ENCODE measurements at places on chromosomes 1 and 21.
A peak's percentile ranks its signal among the peaks of the same experiment; 100 is the strongest.

GRCh38 chr1:243623841-243624240 lies 226.2 kb downstream of the AKT3 start:
- DNase-seq = peak; percentile 64

- DNase-seq = no peak
Measured at GRCh38 chr1:83747853-83748482, 251.0 kb downstream of the TTLL7 start.

GRCh38 chr1:1565340-1565739 lies 9.3 kb downstream of the SSU72 start:
- peak; percentile 14 for DNase-seq

GRCh38 chr1:226908419-226908818 lies 31.7 kb upstream of the COQ8A start:
- DNase-seq = no peak

GRCh38 chr1:27377760-27378495 lies 3.3 kb upstream of the FCN3 start:
- DNase-seq = no peak

DNA sequence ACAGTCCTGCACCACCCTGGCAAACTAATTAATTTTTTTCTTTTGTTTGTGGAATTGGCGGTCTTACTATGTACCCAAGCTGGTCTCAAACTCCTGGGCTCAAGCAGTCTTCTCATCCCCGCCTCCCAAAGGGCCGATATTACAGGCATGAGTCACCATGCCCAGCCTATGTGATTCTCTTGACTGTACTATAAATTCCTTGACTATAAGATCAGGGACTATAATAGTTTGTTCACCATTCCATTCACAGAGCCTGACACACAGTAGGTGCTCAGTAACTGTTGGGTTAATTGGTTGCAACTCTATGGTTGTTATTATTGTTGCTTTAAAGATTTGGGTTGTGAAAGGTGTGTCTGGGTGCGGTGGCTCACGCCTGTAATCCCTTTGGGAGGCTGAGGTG lies 17.2 kb downstream of the DAP3 start:
- peak; percentile 71 for DNase-seq

- DNase-seq = no peak
Measured at GRCh38 chr1:27217401-27217800, 17.0 kb upstream of the WDTC1 start.

- peak; percentile 31 for DNase-seq
Measured at GRCh38 chr1:98870959-98871903, 133.4 kb downstream of the PLPPR5 start.

DNA sequence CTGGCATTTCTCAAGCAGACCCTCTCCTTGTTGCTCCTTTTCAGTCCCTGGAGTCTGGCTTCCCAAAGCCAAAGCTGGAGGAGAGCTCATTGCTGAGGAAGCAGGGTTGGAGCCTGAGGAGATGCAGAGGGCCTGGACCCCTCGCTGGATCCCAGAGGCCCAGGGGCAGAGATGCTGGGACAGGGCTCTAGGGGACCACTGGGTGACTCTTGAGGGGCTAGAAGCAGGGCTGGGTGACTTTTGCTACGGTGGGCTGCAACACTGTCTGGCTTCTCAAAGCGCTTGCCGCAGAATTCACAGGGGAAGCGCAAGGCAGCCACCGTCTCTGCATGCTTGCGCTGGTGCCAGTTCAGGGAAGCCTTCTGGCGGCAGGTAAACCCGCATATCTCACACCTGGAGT lies 8.8 kb downstream of the ZNF692 start:
- DNase-seq = no peak

GRCh38 chr1:226656601-226657277 lies 82.3 kb downstream of the ITPKB start:
- peak; percentile 72 for DNase-seq

DNA sequence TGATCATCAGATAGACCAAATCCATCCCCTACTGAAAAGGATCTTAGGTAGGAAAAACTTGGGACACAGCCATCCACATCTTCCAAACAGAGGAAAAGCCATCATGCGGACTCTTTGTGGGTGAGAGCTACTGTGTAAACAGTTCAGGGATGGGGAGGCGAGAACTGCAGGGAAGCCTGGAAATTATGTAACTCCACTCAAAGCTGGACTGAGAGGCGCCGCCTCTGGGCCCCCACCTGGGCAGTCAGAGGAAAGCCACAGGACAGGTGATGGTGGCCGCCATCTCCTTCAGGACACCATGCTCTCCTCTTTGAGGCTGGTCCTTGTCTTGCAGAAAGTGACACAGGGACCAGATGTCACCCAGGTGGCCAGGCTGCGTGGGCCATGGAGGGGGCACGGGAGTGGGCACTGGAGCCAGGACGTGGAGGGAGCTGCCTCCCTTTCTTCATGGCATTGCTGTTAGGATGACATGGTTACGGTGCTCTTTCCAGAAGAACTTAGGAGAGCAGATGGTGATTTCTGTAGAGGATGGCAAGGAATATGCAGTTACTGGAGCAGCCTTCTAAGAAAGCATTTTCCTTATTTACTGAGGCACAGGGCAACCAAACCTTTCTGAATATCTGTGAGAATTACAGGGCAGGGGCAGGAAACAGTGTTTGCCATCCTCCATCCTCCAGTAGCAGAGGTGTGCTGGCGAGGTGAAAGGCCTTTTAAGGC lies 32.0 kb upstream of the TDRD10 start:
- DNase-seq = no peak

- no peak for DNase-seq
Measured at GRCh38 chr21:33302055-33302454, 22.7 kb upstream of the IFNAR1 start.

DNA sequence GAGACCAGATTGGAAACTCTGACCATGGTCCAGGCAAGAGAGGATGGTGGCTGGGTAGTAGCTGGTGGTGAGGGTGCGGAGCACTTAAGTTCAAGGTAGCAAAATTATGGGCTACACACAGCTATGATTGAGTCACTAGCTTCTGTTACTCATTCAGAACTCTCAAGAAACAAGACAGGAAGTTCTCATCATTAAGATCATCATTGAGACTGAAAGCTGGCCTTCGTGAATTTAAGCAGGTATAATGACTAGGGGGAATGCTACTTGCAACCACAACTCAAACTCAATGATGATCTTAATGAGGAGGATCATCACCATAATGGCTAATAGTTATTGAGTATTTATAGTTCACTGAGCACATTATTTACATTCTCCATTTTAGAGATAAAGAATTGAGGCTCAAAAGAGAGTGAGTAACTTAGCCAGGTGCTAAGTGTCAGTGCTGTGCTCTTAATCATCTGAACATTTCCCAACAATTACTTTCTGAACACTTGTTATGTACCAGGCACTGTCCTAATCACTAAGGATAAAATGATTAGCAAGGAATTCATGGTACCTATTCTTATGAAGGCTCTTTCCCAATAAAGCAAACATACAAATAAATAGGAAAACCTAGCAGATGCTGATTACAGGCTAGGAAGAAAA lies 286.3 kb upstream of the C1orf105 start:
- peak; percentile 23 for DNase-seq

GRCh38 chr1:28194326-28195035 lies 18.0 kb upstream of the PTAFR start:
- no peak for DNase-seq

- no peak for DNase-seq
Measured at GRCh38 chr1:215958841-215959240, 391.7 kb downstream of the KCTD3 start.

GRCh38 chr1:74571493-74571800 lies 59.0 kb upstream of the LRRC53 start:
- DNase-seq = no peak

DNA sequence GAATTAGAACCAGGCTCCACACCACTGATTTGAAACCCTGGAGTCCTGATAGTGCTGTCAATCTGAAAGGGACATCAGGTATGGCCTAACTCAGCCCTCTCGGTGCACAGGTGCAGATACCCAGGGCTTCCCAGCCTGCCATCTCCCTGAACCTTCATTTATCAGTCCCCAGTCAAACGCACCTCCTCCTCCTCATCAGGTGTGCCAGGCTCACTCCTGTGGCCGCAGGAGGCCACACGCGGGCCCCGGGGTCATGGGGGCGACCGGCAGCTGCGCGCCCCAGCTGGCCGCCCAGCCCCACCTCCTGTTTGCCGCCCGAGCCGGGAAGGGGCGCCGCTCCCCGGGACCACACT lies 572 bp downstream of the FUCA1 start:
- no peak for DNase-seq

DNA sequence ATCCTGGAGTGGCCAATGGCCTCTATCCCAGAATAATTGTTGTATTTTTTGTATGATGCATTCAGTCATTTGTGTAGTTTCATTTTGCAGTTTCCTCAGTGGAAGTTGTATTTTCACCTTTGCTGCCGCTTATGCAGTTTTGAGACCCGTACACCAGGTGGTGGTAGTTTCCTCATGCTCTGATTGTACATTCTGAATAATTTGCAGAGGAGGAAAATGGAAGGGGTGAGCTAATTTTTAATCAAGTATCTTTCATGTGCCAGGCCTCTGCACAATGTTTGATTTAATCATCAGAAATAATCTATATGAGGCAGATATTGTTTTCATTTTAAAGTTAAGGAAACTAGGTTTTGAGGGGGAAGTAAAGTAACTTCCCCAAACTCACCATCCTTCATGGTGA lies 29.5 kb downstream of the HLX start:
- peak; percentile 46 for DNase-seq

GRCh38 chr1:10673109-10673711 lies 123.2 kb downstream of the CASZ1 start:
- DNase-seq = no peak

- no peak for DNase-seq
Measured at GRCh38 chr1:155890251-155890650, 20.9 kb downstream of the RIT1 start.

GRCh38 chr1:200299571-200299970 lies 110.3 kb downstream of the ZNF281 start:
- DNase-seq = no peak

GRCh38 chr1:224205438-224205840 lies 22.4 kb downstream of the DEGS1 start:
- DNase-seq = peak; percentile 65

GRCh38 chr1:150464422-150464826 lies 22.8 kb upstream of the TARS2 start:
- peak; percentile 76 for DNase-seq

DNA sequence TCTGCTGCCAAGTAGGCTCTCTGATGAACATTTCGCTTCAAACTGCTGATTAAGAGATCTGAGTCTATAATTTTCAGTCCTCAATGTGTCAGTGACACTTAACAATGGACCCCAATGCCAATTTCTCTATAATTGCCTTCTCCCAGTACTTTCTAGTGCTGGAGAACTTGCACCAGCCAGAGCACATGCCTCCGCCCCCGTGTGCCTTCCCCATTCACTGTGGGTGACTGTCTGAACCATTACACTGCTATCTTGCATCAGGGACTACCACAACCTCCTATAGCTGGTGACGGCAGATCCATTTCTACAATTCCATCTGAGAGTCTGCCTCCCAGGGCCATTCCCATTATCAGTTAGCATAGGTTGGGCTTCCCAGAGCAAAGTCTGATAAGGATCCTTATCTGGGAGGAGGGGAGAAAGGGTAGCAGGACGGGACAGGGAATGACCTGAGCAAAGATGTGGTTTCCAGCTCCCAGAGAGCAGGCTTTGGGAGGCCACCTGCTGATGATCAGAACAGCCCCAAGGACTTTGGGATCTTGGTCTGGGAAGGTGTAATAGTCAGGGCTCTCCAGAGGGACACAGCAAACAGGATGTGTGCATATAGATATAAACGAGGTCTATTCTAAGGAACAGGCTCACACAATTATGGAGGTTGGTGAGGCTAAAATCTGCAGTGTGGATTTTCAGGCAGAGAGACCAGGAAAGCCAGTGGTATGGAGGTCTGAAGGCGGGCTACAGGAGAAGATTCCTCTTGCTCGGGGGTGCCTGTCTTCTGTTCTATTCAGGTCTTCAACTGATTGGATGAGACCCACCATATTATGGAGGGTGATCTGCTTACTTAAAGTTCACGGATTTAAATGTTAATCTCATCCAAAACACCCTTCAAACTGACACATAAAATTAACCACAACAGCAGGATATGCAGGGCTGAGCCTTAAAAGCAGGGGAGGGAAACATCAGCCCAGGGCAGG lies 238.2 kb downstream of the PTPRU start:
- DNase-seq = no peak

DNA sequence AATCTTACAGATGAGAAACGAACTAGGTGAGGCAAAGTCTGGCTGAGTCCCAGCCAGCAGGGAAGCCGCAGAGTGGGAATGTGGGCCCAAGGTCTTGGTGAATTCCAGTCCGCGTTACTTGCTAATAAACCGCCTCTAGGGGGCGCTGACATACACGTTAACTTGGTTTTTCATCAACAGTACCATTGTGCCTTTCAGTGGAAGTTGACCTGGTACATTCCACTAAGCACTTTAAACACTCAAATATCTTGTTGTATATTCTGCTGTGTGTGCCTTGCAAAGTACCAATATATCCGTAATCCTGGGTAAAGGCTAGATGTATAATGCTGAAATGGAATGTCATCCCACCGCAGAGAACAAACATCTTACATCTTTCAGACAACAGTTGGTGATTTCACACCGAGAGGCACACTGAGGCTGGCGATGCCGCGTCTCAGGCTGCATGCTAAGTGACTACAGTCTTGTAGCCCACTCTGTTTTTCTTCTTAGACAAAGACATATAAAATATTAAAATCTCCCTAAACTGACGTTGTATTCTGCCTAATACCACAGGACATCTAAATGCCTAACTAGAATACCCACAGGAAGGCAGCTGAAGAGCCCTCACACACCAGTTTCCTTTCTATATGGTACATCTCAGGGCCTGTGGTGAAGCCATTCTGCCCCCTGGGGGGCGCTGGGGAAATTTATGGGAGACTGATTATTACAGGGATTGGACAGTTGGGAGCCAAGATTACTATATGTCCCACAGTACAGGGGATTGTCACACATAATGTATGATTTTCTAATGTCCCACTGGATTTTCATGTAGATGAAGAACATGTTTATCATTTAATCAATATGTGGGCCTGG lies 49.2 kb upstream of the C1orf198 start:
- DNase-seq = peak; percentile 88

- DNase-seq = no peak
Measured at GRCh38 chr1:47679826-47680225, 242.0 kb downstream of the FOXD2 start.

- no peak for DNase-seq
Measured at GRCh38 chr1:47618222-47618720, 180.4 kb downstream of the FOXD2 start.

DNA sequence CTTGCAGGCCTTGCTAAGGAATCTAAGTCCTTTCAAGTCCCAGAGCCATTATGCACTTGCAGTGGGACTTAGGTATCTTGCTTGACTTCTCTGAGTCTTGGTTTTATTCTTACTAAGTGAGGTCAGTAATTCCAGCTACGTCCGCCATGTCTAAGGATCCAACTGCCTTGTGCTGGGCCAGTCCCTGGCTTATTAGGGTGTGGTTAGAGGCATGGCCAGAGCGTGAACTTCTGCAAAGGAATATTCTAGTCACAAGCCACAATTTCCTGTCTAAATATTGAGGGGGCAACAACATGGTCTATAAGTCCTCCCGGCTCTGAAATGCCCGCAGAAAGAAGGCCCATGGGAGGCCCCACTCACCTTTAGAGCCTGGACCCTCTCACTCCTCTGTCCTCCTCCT lies 82.9 kb downstream of the TMEM53 start:
- DNase-seq = no peak

All from choroid plexus epithelial cell (primary cell).